CD8-positive, alpha-beta memory T cell (primary cell): ENCODE measurements at places on chromosomes 11 and 22. TPM values are rescaled to one million over a fixed set of nuclear protein-coding genes. Genes with fewer than 3 reads are reported as not detected.

ADAMTS15 gene
- not detected for total RNA-seq

SLC15A3 gene
- 1.5 TPM for total RNA-seq

LARGE2 gene
- 3.2 TPM for total RNA-seq

MYBPC3 gene
- not detected for total RNA-seq

RBX1 gene
- 88.3 TPM for total RNA-seq

APOBEC3C gene
- total RNA-seq = 133 TPM

ATG2A gene
- total RNA-seq = 27.0 TPM

ENTHD1 gene
- 0.16 TPM for total RNA-seq

IRAG1 gene
- not detected for total RNA-seq

MMP1 gene
- not detected for total RNA-seq

TBX1 gene
- not detected for total RNA-seq

USH1C gene
- not detected for total RNA-seq

OR8G5 gene
- not detected for total RNA-seq
